ENCODE measurements at places on chromosomes 11 and 22.
A peak's percentile ranks its signal among the peaks of the same experiment; 100 is the strongest.

DNA sequence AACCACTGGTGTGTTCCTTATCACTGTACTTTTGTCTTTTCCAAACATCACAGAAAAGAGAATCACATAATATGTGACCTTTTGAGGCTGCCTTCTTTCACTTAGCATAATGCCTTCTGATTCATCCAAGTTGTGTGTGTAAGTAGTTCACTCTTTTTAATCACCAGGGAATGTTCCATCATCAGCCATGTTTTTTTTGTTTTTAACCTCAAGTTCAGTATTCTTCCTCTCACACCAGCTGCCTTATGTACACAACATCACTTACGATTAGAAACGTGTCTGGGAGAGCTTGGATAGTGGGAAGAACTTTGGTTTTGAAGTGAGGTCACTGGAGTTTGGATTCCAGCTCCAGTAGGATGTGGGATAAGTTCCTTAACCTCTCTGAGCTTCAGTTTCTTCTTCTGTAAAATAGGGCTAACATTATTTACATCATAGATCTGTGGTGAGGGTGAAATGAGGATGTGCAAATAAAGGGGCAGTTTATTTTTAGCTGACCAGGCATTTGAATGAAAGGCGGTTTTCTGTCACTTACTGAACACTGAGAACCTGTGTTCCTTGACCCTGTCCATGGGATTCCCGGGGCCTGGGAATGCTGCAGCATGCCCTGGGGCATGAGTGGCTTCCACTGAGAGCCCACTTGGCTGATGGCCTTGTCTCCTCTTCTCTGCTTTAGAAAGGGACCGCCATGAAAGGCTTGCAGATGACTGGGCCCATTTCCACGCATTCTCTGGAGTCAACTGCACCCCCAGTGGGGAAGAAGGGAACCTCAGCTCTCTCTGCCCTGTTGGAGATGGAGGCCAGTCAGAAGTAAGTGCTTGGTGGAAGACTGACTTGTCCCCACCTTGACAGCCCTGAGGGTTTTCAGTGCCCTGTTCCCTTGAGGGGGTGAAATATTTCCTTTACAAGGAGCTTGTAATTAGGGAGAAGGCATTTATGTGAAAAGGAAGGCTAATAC is 92.6 kb downstream of the DEPDC5 start:
- peak; percentile 72 for DNase-seq

DNA sequence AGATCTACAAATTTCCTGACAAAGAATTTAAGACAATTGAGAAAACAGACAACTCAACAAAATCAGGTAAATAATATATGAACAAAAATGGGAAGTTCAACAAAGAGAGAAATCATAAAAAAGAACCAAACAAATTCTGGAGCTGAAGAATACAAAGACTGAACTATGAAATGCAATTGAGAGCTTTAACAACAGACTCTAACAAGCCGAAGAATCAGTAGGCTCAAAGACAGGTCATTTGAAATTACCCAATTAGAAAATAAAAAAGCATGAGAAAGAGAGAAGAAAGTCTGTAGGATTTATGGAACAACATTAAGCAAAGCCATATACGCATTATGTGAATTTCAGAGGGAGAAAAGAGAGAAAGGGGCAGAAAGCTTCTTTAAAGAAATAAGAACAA is 72.8 kb downstream of the TBC1D22A start:
- DNase-seq: no peak

DNA sequence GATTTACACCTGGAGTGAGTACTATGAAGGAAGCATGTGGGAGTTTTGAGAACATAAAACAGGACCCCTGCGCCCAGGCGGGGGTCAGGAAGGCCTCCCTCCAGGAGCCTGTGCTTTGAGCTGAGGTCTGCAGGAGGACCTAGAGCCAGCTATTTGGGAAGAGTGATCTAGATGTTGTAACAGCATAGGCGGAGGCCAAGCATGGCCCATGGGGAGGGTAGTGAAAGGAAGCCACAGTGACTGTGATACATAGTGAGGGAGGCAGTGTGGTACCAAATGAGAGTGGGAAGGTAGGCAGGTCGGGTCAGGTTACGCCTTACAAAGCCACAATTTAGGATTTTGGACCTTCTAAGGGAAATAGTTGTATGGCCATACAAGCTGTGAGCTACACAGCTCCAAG is 147.5 kb downstream of the PARVA start:
- DNase-seq: no peak

- peak; percentile 87 for DNase-seq
These were observed 12.9 kb upstream of the CRKL start for GRCh38 chr22:20904008-20904979.

DNA sequence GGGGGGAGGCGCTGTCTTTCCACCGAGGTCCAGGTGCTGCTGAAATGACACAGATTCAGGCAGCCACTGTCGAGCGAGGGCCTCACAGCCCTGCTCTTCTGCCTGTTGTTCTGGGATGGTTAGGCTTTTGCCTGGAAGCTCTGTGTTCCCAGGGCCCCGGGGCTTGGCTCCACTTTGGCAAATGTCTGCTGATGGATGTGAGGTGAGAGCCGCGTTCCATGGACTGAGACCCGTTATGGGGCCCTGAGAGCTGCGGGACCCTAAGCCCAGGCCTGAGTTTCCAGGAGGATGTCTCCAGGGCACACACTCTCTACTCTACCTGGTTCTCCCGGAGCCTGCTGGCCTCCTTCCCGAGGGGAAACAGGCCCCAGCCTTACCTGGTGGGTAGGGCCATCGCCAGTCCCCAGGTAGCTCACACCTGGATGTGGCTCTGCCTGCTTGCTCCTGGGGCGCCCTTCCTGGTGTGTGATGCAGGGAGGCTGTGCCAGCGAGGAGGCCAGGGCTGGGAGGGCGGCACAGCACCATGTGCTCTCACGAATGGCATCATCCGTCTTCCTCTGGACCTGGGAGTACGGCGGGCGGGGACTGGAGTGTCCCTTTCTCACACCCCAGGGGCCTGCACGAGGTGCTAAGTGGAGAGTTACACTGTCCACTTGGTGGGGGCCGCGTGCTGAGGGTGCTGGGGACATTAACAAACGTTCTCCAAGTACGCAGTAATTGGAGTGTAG is 435.5 kb downstream of the TBC1D22A start:
- no peak for DNase-seq

- no peak for DNase-seq
These were observed 673 bp upstream of the PANX2 start for GRCh38 chr22:50169774-50170341.

- no peak for DNase-seq
These were observed 46.1 kb downstream of the PISD start for GRCh38 chr22:31615940-31616314.

- no peak for DNase-seq
These were observed 252.6 kb downstream of the GUCY1A2 start for GRCh38 chr11:106765469-106766258.

- peak; percentile 32 for DNase-seq
These were observed 178.2 kb upstream of the TMEM45B start for GRCh38 chr11:129637473-129637872.

DNA sequence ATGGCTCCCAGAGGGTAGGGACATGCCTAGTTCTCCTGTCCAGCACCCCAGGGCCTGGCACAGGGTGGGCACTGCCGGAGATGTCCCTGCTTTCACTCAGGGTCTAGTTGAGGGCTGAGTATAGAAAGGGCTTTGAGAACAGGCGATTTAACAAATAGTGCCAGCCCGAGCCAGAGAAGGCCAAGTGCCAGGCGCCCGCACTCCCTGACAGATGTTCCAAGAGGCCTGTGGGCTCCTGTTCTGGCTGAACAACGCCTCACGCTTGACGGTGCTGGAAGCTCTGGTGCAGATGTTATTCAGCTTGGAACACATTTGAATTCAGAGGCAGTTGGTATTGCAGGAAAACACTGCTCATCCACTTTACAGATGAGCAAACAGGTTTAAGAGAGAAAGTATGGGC is 46.5 kb downstream of the NFAM1 start:
- no peak for DNase-seq

DNA sequence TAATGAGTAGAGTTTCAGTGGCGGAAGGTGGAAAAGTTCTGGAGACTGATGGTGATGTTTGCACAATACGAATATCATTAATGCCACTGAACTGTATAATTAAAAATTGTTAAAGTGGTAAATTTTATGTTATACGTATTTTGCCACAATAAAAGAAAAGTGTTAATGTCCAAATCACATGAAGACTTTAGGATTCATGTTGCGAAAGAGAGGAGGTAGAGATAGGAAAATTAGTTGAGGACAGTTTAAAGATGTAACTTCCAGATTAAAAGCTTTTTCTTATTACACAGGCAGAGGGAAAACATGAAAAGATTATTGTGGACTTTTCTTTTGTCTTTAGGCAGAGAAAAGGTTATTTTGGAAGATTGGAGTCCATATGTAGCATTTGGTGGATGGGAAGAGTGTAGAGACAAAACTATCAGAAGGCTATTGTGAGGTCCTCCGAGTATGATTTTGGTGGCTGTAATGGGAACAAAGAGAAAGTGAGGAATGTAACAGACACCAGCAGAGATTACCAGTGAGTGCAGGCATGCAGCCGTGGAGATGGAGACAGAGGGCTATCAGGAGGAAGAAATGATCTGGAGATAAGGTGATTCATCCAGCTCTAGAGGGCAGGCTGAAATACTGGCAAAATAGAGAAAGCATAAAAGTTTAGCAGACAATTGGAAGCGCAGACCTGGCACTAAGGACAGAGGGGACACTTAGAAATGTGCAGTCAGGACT is 12.5 kb downstream of the VPS26B start:
- no peak for DNase-seq

- DNase-seq: peak; percentile 58
These were observed 13.6 kb upstream of the APOL5 start for GRCh38 chr22:35703861-35704584.

GRCh38 chr22:39445678-39446077 is 11.1 kb upstream of the MGAT3 start:
- no peak for DNase-seq

DNA sequence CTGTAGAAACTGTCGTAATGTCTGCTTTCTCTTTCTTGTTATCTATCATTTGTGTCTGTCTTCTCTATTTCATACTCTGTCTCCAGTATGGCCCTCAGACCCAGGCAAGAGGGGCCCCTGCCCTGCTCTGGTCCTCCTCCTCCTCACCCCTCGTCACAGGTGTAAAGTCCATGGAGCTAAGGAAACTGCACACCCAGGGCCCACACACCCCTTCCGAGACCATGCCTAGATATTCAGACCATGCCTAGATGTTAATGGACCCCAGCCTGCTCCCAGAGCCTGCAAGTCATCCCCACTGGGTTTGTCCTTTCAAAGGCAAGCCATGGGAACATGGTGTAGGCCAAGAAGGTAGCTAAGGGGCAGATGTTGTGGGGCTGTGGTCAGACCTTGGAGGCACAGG is 24.1 kb upstream of the ANO1 start:
- no peak for DNase-seq

DNA sequence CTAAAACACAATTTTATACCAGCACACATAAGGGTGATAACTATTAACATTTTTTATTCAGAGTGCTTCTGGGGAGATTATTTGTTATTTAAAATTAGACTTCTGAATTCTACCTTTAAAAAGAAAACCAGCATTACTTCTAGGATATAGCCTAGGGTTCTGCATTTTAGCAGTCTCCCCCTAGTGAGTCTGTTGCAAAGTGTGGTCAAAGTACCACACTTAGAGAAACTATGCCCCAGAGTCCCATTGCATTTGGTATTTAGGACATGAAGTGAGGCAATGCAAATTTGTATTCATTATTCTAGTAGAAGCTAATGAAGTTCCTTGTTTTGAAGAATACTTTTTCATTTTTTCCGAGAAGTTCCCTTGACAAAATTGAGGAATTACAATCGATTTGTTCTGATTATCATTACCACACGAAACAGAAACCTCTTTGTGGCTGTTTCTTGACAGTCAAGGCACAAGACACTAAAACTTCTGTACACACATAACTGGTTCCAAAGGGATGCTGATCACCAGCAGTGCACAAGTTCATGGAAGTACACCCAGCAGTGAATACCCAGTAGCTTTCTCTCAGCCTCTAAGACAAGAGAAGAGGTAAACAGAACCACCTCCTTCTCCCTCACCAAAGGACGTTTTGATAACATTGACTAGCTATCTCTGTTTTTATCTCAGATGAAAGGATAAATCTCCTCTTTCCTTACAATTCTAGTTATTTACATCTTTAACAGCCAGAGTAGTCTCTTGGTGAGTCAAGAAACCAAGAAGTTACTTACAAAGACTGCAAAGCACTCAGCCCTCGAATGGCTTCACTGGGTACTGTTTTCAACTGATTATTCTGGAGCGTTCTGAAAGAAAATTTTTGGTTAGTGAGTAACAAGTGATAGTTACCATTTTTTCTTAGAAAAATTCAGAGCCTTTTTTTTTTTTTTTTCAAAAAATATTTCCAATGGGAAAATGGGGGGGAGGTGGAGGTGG is 27.6 kb upstream of the CCDC34 start:
- peak; percentile 73 for DNase-seq

DNA sequence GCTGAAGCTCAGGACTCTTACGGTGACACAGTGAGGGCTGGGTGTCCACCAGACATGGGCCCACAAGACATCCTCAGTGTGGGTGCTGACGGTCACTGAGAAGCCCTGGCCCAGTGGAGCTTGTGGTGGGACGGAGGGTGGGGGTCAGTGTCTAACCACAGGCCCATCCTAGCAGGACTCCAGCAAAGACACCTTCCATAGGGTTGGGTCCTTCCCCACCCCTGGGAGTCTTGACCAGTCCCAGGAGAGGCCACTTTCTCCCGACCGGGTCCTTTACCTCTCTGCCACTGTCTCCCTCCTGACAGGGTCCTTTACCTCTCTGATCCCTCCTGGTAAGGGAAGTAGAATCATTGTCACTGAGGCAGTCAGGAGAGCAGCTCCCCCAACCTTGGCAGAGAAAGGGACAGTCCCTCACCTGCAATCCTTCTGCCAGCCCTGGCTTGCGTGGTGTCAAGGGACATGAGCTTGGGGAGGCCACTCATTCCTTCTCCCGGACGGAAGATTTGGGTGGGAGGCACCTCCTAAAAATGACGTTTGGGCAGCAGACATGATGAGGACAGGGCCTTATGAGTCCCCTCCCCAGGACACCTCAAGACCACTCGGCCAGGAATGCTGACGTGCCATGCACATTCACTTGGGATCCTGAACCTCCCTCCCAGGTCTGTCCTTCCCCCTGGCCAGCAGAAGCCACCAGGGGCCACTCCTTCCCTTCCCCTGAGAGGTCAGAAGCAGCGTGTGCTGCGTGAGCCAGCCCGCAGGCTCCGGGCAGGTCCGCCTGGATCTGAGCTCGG is 91.5 kb upstream of the FGF3 start:
- no peak for DNase-seq

GRCh38 chr11:15707971-15708370 is 593.2 kb downstream of the INSC start:
- DNase-seq: peak; percentile 48

GRCh38 chr11:104001561-104002056 is 34.8 kb upstream of the DDI1 start:
- DNase-seq: peak; percentile 41

DNA sequence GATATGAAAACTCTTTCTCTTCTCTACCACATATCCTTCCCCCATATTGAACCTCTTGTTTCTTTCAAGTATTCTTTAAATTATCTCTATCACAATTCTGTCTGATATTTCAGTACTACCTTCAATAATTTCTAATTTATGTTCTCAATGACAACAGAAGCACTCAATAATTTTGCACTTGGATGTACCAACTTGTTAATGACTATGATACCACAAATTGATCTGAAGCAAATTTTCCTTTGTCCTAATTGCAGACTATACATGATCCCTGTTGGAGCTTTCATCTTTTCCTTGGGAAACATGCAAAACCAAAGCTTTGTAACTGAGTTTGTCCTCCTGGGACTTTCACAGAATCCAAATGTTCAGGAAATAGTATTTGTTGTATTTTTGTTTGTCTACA is at the start of gene OR4C15:
OR4C15 (plus strand) TSS at position 301 of the 400 bp plus-strand sequence; CDS start at position 301, 0 bp downstream.
- no peak for DNase-seq

GRCh38 chr11:94504689-94505293 is 7.5 kb upstream of the C11orf97 start:
- peak; percentile 67 for DNase-seq
